ENCODE measurements at places on chromosomes 2 and 18.

GRCh38 chr18:26370037-26370436, 143.8 kb downstream of the TAF4B start:
- no peak for DNase-seq

DNA sequence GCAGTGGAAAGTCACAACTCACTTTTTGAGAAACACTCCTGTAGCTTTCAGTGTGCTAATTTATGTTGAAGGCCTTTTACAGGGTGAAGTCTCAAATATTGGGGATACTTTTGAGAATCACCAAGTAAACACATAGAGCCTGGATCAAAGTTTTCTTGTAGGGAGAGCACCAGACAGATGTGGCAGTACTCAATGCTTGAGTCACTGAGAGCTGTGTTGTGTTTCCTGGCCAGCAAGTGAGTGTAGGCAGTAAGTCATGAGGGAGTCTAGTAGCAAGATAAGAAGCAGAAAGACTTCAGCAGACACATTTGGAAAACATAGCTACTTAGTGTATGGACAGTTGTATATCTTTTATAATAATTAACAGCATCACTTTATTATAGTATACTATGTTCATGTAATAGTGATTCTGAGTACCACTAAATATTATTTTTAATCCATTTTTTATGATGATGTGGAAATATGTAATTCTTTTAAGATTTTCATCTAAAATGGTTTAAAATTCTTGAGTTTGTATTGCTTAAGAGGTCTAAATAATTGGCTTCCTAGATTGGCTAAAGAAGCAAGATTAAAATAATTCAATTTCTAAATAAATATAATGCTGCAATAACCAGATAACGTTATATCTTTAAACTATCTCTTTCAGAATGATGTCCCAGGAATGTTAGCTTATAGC, 12.8 kb downstream of the PSMD1 start:
- no peak for DNase-seq

DNA sequence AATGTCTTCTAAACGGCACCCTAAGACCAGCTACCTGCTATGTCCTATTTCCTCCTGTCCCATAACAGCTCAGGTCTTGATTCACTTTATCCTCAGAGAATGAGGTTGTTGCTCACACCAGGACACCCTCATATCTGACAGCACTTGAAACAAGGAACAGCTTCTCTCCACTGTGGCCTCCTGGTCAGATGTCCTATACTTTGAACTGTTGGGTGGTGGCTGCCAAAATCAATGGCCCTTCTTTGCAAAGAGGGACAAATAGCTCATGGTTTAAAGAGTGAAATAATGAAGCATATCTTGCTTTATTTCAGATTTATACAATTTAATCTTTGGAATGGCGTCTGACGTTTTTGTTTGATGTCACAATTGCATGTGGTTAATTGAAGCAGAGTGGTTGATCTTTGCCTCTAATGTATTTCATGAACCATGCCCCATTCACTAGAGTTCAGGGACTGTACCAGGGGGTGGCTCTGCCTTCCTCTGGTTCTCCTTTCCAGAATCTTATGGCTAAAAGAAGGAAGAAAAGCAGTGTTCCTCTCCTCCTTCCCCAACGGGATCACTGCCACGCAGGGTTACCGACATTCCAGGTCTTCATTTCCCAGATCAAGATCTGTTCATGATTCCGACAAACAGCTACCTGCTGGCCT, 24.1 kb upstream of the ZCCHC2 start:
- DNase-seq: no peak

- no peak for DNase-seq
Measured at GRCh38 chr2:181680055-181680936, at the start of gene NEUROD1. NEUROD1 (minus strand) TSS chr2:181680517; CDS start chr2:181678860, 1,657 bp downstream.

DNA sequence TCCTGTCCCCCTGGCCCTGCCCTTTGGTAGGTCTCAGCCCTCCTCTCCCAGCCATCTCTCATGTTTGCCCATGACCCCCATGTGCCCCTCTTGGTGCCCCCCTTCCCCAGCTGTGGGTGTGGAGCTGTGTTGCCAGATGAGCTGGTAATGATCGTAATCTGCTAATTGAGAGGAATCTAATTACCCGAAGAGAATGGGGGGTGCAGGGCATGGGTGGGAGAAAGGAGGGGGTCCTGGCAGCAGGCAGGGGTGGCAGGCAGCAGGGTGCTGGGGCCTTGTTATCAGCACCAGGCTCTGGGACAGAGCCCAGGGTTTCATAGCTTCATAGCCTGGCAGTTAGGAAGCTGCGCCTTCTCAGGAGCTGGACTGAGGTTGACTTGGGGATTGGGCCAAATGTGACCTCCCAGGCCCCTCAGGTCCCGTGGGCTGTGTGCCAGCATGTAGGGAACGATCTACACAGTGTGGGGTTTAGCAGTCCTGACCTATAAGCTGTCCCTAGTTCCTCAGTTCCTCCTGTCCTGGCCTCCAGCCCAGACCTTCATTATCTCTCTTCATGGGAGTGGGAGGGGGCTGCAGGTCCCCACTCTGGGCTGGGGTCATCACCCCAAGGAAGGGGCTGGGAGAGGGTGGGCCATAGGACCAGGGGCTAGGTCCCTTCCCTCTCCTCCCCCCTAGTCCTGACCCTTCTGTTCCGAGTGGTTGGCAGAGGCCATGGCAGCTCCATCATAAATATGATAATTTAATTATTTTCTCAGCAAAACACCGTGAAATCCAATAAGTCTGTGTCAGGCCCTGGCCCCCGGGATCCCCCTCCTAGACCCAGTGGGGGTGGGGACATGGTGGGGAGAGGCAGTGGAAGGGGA, 6.5 kb upstream of the ASIC4 start:
- no peak for DNase-seq
